HT1080 (cell line): ENCODE measurements at places on chromosomes 5 and 9. TPM values are rescaled to one million over a fixed set of nuclear protein-coding genes. Genes with fewer than 3 reads are reported as not detected.

GRCh38 chr9:35756275-35757225 lies 2.5 kb upstream of the MSMP start:
- DNase-seq: no peak

- DNase-seq: peak; percentile 64
Observed at GRCh38 chr9:4762108-4762885, 21.3 kb upstream of the AK3 start.

DNA sequence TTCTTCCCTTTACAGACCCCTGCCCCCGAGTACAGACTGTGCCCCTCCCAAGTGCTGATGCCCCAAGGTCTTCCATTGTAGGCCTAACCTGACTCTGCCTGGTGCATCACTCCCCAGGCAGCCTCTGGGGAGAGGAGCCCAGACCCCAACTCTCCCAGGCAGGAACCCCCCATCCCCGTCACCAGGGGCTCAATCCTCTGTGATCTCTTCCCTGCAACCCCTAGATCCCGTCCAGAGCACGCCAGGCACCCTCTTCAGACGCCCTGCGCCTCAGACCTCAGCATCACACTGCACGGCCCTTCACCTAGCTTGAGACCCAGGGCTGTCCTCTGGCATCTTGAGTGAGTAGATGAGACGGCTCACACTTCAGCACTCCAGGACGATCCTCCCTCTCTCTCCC lies 6.4 kb upstream of the EGR1 start:
- no peak for DNase-seq

GRCh38 chr9:99038484-99038820 lies 66.5 kb upstream of the TGFBR1 start:
- DNase-seq: no peak

GRCh38 chr9:112180387-112180881 lies 5.3 kb upstream of the SUSD1 start:
- no peak for DNase-seq

The FAT2 gene
- total RNA-seq: 0.06 and 0.07 TPM in 2 replicates

The IDNK gene
- total RNA-seq: 2.2 and 2.4 TPM in 2 replicates

DNA sequence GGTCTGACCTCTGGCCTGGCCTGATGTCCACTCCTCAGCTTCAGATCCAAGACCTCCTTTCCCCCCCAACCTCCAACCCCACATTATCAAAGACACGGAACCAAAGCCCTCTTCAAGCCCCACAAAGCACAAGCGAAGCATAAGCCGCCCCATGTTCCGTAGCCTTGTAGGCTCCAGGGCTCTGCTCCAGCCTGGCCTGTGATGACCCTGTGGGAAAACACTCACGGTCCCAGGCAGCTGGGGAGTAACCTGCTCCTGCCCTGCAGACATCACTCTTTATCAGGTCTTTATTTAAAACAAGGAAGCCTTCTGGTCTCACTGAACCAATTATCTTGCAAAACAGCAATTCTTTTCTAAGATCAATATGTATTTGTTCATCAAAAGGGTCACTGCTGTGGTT lies 15.4 kb upstream of the WNK2 start:
- DNase-seq: no peak

- no peak for DNase-seq
Observed at GRCh38 chr5:168298949-168299348, 7.5 kb downstream of the WWC1 start.

- DNase-seq: no peak
Observed at GRCh38 chr5:95424526-95424925, 33.4 kb downstream of the FAM81B start.

DNA sequence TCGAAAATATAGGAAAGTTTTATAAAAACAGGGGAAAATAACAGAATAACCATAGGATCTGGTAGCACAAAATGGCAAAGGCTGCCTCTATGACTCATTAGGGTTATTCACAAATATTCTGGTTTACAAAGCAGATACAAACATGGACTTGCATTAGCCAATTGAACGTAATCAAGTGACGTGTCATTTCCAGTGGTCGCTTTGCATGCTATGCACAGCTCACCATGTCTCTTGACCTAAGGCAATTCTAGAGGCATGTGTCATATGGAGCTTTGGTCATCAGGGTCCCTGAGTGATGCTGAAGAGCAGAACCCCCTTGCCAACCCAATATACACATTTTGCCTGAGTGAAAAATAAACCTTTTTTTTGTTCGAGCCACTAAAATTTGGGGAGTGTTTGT lies 158.8 kb downstream of the TMEM161B start:
- peak; percentile 32 for DNase-seq

- DNase-seq: no peak
Observed at GRCh38 chr9:98917746-98918487, 25.8 kb upstream of the COL15A1 start.

DNA sequence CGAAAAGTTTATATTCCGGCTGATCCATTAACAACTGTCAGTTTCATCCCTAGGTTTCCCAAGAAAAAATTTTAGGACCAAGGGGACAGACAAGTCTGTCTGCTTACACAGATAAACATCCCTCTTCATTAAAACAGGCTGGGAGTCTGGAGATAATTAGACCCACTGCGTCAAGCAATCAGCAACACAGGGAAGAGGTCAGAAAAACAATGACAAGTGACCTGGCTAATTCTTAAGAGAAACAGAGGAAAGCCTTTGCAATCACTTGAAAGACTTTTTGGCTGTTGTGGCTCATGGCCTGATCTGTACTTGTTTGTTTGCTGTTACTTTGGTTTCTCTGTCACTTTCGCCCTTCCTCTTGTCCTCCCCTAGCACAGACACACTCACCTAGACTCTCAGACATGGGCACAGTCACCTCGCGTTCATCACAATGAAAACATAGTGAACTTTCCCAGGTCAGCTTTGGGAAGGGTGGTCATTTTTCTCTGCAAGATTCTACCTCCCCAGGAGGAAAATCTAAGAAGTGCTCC lies 2.9 kb upstream of the CCDC192 start:
- DNase-seq: no peak

The C9orf43 gene
- 0.20 and 0.37 TPM in 2 replicates for total RNA-seq

- no peak for DNase-seq
Observed at GRCh38 chr5:144448457-144448856, 277.8 kb downstream of the KCTD16 start.

DNA sequence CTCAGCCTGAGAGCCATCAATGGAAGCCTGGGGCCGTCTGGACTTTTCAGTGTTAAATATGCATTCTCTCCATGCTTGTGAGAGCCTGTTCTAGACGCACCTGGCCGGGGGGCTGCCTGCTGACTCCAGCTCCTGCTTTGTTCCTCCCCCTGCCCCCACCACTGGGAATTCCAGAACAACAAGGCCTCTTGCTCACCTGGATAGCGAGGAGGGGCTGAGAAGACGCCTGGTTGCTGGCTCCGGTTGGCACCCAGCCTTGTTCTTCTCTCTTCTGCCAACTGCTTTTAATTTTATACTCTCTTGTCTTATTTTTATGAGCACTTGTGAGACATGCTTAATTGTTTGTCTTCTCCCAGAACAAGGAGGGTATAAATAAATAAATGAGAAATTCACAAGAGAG lies 15.0 kb upstream of the RAPGEF1 start:
- DNase-seq: no peak

- DNase-seq: no peak
Observed at GRCh38 chr9:99221266-99221620, 499 bp downstream of the ALG2 start.

- DNase-seq: no peak
Observed at GRCh38 chr9:104915049-104915448, 12.9 kb downstream of the ABCA1 start.

GRCh38 chr9:113454914-113455761 lies 8.4 kb upstream of the RGS3 start:
- peak; percentile 74 for DNase-seq

DNA sequence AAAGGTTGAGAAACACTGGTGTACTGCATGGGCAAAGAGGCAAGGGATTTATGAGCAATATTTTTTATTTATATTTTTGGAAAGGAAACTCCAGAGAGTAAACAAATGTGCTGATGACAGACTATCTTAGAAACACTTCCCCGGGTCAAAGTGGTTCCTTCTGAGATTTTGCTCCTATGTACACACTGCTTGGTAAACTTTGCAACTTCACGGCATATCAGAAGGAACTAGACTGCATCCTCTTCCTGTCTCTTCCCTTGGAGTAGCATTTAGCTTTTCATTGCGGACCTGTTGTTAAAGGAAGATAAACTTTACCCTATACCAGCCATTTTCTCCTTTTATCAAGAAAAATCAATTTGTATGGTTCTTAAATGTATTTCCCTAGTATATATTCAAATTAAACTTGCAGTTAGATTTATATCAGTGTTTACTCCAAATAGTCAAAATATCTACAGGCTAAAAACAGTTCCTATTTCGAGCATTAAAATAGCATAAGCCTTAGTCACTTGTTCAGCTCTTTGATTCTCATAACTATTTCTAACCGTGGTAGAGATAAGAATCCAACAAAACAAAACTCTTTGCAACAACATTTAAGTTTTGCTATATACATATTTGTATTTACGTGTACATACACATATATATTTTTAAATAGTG lies 48.0 kb upstream of the LRRC19 start:
- no peak for DNase-seq

DNA sequence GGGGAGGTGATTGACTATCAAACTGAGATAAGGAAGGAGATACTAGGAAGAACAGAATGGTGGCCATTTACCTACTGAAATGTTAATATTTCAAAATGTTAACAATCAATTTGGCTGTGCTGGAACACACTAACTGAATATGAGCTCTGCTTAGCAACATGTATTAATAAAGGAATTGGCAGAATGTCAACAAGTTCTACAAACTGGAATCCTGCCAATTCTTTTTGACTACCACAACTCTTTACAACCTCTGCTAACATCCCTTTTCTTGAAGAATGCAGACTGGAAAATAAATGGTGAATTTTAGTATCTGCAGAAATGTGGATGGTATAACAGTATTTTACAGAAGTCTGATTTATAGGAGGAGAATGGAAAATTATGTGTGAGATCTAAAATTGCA lies 446.4 kb downstream of the ISL1 start:
- peak; percentile 15 for DNase-seq

The PCDHA1 gene
- total RNA-seq: 0.03 and 0.23 TPM in 2 replicates

DNA sequence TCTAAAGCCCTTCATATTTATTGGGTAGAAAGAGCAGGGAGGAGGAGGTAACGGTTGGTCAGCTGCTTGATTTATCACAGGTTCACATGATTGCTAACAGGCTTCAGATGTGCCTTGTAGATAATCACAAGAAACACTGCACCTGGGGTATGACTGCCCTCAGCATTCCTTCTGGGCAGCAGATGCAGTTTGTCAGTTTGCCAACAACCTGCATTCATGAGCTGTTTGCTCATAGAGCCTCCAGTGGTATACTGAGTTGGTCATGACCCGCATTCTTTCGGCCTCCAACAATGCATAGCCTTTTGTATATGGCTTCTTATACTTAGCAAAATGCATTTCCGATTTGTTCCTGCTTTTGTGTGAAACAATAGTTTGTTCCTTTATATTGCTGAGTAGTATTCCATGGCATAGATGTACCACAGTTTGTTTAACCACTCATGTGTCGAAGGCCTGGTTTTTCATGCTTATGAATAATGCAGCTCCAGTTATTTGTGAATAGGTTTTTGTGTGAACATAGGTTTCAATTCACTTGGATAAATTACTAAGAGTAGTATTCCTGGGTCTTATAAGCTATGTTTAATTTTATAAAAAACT lies 83.6 kb downstream of the ARHGEF28 start:
- DNase-seq: peak; percentile 73

DNA sequence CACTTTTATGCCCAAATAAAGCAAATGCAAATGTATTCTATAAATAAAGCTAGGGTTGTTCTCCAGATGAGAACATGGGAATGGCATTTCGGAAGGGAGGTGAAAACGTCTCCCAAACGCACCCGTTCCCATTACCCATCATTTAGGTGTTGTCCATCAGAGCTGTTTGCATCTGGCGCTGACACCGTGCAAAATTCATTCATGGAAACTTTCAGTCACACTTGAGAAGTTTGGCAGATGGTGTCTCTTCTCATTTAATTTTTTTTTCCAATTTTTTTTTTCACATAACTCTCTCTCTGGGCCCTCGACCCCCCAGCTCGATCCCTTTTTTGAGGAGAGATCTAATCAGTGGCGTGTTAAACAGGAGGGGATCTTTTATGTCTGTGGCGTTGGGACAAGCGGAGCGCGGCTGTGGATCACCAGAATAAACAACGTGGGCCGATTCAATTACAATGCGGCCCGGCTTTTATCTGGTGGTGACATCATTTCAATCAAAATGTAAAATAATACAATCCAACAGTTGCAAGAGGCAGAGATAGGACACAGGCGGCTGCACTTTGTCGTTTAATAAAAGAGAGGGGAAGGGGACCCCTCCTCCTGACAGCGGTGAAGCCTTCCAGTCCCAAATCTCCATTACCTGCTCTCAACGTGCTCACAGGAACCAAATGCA lies 246.1 kb upstream of the IRX4 start:
- DNase-seq: no peak

GRCh38 chr5:159319363-159319762 lies 10.9 kb downstream of the IL12B start:
- DNase-seq: no peak

- no peak for DNase-seq
Observed at GRCh38 chr5:160434022-160434531, 12.4 kb downstream of the PTTG1 start.

- DNase-seq: no peak
Observed at GRCh38 chr5:66558560-66558959, 37.6 kb upstream of the MAST4 start.

DNA sequence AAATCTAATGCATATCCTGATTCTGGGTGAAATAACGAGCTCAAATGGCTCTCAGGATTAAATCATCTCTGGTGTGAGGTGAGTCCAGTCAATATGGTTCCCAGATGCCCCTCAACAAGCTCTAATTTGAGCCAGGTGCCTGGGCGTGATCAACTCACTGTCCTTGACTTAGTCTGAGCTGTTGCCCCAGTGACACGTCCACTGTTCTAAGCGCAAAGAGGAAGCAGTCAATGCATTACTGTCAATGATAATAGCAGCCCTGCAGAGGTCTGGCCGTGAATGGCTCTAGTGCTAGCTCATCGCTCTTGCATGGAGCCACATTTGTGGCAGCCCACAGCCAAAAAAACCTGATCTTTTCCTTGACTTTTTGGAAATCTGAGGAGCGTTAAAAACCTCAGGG lies 128.6 kb upstream of the EFNA5 start:
- no peak for DNase-seq

DNA sequence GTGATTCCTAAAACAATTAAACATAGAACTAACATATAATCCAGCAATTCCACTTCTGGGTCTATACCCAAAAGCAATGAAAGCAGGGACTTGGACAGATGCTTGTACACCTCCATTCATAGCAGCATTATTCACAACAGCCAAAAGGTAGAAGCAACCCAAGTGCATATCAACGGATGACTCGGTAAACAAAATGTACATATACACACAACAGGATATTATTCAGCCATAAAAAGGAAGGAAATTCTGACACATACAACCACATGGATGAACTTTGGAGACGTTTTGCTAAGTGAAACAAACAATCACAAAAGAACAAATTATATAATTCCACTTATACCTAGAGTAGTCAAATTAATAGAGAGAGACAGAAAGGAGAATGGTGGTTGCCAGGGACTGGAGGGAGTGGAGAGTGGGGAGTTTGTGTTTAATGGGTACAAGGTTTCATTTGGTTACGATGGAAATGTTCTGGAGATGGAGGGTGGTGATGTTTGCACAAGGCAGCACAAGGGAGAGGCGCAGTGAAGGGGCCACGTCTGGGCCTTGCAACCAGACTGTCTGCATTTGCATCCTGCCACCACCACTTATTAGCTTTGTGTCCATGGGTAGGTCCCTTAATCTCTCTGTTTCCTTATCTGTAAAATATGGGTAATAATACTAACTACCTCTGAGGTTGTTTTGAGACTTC lies 36.3 kb upstream of the RLN1 start:
- DNase-seq: peak; percentile 62

GRCh38 chr5:886036-886435 lies 6.6 kb downstream of the BRD9 start:
- DNase-seq: no peak

The HTR4 gene
- not detected in 2 replicates for total RNA-seq

The RICTOR gene
- 7.4 and 8.2 TPM in 2 replicates for total RNA-seq
